Endothelial cell (in vitro differentiated cells): ENCODE measurements at places on chromosomes 5 and 9. TPM values are rescaled to one million over a fixed set of nuclear protein-coding genes. Genes with fewer than 3 reads are reported as not detected.

Gene PTGDS
- total RNA-seq, result not detected

Gene PCDHB15
- 10.5 TPM for total RNA-seq

Gene OLFML2A
- total RNA-seq, result 18.2 TPM

Gene PPP3R2
- 2.2 TPM for total RNA-seq

Gene SPINK1
- not detected for total RNA-seq

Gene GAPT
- 1.4 TPM for total RNA-seq

Gene QRFP
- total RNA-seq, result not detected

Gene C9orf153
- total RNA-seq, result 0.36 TPM

Gene FXN
- 14.4 TPM for total RNA-seq

Gene CCDC192
- 0.26 TPM for total RNA-seq

Gene PCDHB6
- total RNA-seq, result 1.1 TPM

Gene ALDH1A1
- 7.0 TPM for total RNA-seq

Gene GTF2H2C
- total RNA-seq, result 16.7 TPM

Gene ZER1
- total RNA-seq, result 29.2 TPM

Gene TMEM174
- not detected for total RNA-seq

Gene AQP7
- total RNA-seq, result 0.64 TPM

GRCh38 chr5:78636682-78637081 lies 11.9 kb downstream of the LHFPL2 start:
- DNase-seq, result no peak

- no peak for DNase-seq
Measured at GRCh38 chr5:169719360-169720314, 82.6 kb downstream of the DOCK2 start.

DNA sequence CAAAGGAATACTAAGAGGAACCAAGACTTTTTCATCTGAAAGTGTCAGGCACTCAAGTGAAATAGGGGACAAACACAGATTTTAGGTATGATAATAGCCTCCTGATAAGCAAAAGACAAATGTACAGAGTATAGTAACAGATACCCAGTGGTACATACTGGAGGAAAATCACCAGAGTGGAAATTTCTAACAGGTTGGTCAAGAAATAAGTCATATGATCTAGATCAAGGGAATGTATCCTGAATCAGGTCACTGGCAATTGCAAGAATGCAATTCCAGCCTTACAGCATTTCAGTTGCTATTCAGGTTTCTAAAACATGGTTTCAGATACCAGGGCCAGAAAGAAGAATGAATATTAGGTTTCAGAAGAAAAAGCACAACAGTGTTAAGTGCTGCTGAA lies 82.2 kb upstream of the SLCO6A1 start:
- no peak for DNase-seq

GRCh38 chr9:106897236-106897635 lies 34.3 kb downstream of the ZNF462 start:
- DNase-seq, result no peak

DNA sequence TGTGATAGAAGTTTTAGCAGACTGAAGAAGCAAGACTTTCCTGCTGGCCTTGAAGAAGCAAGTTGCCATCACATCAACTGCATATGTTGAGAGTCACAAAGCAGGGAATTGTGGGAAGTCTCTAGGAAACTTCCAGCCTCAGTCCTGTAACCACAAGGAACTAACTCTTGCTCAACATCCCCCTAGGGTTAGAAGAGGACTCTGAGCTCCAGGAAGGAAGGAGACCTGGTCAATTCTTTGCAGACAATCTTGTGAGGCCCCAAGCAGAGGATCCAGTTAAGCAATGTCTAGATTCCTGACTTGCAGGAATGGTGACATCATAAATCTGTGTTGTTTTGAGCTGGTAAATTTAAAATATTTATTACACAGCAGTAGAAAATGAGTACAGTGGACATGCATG lies 18.6 kb upstream of the ZNF366 start:
- no peak for DNase-seq

DNA sequence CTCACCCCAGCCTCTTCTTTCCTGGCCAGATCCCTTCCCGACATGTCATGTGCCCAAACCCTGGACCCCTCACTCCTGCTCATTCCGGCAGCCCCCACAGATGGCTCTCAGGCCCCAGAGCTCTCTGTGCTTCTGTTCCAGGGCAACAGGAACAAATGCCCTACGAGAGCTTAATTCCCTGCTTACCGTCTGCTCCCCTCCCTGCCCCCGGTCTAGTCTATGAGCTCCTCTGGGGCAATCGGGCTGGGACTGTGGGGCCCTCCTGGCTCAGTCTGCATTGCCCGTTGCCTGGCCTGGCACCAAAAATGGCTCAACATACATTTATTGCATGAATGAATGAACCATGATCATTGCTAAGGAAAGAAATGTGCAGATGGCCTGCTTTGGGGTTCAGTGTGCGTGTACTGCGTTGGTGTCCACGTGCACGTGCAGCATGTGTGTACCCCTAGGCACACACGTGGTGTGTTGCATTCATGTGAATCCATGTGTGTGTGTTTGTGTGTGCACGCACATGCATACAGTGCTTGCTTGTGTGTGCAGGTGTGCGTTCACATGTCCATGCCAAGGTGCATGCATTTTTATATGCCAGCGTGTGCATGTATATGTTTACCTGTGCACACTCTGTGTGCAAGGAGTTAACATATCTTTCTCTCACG lies 201.2 kb upstream of the IER5L start:
- no peak for DNase-seq

DNA sequence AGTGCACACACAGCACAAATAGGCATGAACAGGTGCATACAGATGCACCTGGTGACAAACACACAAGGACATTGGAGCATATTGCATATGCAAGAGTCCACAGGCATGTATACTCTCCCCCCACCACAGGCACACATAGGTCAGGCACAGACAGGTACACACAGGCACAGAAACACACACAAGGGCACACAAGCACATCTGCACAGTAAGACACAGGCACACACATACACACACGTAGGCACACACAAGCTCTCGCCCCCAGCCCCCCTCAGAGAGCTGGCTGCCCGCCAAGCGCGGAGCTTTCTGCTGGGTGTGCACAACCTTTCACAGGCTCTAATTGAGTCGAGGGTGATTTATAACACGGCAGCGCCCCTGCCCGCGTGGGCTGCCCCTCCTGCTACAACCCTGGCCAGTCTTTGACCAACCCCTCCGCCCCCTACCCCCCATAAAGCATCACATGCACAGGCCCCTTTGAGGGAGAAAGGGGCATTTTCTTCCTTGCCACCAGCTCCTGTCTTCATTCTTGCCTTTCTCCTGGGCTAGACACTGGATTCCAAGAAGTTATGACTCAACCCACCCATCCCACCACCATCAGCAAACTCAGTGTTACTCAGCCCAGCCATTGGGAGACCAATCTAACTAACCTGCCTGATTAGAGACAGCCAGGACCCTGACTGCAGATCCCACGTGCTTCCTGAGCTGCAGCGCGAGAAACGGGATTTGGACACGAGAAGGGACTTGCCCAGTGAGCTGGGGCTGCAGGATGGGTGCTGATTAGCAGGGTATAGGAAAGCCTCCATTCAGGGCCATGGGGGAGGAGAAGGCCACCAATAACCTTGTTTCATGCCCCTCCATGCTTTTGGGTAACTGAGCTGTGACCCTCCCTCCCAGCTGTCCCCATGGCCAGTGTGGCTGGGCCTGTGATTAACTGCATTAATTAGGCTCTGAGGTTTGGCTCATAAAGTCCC lies 42.8 kb upstream of the PSD2 start:
- no peak for DNase-seq

DNA sequence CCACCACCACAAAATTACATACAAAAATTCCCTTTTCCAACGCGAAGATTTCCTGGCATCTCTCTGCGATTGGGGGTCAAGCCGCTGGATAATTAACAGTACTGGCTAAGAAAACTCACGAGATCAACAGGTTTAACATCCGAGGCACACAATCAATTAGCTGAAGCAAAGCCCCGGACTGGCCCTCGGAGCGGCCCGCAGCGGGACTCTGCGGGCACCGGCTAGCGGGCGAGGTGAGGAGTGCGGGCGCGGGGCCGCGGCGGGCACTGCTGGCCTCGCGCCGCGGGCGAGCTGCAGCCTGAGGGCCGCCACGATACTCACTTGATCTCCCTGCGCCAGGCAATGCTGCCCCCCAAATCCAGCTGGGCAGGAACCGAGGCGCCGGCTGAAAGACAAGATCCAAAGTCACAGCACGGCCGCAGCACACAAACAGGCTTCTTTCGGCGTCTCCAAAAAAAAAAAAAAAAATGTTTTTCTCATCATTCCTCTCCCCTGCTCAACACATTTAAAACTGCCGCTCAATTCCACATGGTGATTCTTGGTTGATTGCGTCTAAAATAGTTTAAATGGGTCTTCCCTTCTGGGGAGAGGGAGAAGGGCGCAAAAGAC lies 210.2 kb downstream of the MEF2C start:
- DNase-seq, result peak; percentile 27

- no peak for DNase-seq
Measured at GRCh38 chr5:135539430-135540005, 3.8 kb upstream of the NEUROG1 start.

- DNase-seq, result no peak
Measured at GRCh38 chr9:134472256-134472655, 146.0 kb downstream of the RXRA start.

GRCh38 chr9:82903503-82903902 lies 159.4 kb downstream of the RASEF start:
- DNase-seq, result no peak

DNA sequence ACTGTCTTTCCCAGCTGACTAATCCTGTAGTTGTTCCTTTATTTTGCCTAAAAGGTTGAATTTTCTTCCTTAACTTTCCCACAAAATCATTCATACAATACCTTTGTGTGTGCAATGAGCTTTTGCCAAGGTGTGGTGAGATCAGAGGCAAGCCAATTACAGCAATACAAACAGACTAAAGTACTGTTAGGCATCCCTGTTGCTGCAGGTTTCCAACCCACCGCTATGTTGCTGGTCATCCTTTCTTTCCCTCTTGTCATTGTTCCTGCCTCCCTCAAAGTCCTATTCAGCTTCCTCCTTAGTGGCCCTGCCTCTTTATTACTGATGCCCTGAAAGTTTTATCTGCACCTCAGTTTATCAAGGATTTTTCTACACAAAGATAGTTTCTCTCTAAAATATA lies 22.1 kb downstream of the ITGA2 start:
- DNase-seq, result no peak

DNA sequence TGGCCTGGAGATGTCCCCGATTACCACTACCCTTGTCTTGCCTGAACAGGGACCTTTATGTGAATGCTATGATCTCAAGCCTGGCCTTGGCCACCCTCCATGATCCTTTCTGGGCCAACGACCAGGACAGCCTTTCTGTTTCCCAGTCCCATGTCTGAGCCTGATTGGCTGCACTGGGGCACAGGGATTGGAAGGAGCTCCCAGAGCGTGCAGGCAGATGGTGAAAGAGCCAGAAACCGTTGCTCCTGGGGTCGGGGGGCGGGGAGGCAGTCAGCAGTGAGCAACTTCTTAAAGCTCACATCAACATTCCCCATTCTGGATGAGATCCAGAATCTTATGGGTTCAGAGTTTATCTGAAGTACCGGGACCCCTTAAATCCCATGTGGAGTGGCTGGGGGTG lies 84.4 kb downstream of the INSYN2B start:
- no peak for DNase-seq

DNA sequence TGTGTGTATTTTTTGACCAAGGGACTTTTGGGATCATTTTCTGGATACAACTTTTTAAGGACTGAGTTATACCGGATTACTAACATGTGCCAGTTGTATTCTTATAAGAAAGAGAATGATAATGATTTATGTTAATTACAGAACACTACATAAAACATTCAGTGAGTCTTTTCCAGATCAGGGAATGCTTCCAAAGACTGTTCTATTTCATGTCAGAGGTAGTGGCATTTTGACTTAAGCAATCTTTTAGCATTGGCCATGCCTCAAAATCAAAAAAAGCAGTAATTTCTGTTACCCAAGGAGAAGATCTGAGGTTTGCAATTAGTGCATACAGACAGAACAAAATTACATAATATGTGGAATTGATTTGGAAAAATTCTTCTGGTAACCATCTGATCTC lies 413.0 kb upstream of the CDH9 start:
- no peak for DNase-seq

DNA sequence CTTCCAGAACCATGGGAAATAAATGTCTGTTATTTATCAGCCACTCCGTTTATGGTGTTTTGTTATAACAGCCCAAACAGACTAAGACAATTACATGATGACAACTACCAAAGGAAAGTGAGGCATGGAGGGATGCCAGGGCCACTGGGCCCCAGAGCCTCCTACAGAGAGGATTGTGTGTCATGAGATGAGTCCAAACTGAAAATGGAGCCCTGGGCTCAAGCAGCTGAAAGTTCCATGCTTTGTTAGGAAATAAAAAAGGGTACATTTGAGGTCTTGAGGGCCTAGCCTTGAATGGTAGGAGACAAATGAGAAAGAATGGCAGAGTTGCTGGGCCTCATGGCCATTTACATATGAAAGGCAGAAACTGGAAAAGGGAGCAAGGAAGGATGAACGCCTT lies 586.5 kb downstream of the CETN3 start:
- no peak for DNase-seq

- DNase-seq, result no peak
Measured at GRCh38 chr5:172443441-172444109, 10.8 kb downstream of the SH3PXD2B start.

DNA sequence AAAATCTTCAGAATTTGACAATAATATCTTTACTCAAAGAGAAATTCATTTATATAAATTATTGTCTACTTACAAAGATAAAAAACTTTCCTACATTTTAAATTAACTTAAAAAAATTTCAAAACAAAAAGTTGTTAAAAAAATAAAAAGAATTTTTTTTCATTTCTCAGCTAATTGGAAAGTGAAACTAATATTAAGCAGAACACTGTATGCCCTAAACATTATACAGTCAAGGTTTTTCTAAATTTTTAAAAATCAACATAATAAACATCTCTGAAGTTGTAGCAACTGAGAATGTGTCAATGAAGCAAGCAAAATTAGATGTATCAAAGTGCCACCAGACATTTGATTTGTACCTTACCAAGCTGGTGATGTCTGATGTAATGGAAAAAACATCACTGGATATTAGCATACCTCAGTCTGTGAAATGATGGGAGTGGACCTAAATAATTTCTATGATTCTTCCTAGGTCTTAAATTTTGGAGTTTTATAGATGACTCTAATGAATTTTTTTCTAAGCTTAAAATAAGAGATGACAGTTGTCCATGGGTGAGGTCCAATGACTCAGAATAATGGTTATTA lies 290.1 kb downstream of the ADAMTS6 start:
- DNase-seq, result no peak

- no peak for DNase-seq
Measured at GRCh38 chr5:117266280-117266679, 691.7 kb upstream of the SEMA6A start.
